ENCODE measurements at places on chromosomes 2 and 18.

GRCh38 chr2:15076668-15077067, 444.2 kb downstream of the LRATD1 start:
- no peak for DNase-seq

DNA sequence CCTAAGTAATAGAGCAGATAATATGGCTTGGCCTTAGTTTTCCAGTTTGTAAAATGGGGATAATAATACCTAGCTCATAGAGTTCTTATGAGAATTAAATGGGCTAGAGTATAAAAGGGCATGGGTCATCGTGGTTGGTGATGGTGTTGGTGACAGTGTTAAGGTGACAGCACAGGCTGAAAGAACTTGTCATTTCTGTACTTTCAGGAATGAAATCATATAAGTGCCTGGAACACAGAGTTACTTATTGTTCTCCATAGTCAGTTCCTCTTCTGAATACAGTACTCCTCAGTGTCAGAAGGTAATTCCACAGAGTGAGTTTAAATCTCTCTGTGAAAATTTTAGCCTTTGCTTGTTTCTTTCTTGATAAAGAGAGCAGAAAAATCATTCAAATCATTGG, 42.4 kb downstream of the KIF5C start:
- no peak for DNase-seq

DNA sequence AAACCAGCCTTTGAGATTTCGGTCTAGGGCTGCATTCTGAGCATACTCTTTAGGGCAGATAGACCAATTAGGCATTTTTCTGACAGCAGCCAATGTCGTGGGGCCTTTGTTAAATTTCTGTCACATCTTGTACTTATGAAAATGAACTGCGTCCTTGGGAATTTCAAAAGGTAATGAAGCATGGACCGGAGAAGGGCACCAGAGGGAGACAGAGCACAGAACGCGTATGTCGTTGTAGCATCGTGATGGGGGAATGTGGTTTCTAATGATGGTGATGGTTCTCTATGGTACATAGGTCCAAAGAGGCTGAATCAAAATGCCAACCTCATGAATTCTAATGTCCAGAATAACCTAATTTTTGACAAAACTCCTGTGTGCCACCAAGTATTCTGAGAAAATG, 483.9 kb upstream of the CRIM1 start:
- no peak for DNase-seq

GRCh38 chr18:12406371-12407111, 1.2 kb upstream of the PRELID3A start:
- DNase-seq = no peak

GRCh38 chr18:63970809-63971205, 926 bp downstream of the SERPINB8 start:
- no peak for DNase-seq

- DNase-seq = no peak
Measured at GRCh38 chr2:36964496-36965058, 1.8 kb downstream of the STRN start.

- no peak for DNase-seq
Measured at GRCh38 chr18:39053571-39053970, 1488.0 kb upstream of the CELF4 start.

DNA sequence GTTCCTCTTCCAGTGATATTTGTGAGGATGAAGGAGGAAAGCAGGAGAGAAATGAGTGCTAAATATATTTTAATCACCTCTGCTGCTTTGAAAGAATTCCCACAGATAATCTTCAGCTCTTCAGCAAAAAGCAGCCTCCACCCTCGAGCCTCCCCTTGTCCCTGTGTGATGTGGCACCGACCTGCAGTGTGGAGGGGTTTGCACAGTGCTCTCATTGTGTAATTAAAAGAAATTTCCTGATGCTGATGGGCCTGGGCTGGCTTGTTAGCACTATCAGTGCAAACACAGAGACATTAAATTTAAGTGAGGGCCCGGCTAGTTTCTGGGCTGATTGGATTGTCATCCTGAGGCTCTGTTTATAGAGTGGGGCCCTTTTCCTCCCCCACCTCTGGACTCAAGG, 53.4 kb downstream of the KIF5C start:
- DNase-seq = no peak

- DNase-seq = no peak
Measured at GRCh38 chr2:229137066-229137465, 134.0 kb downstream of the PID1 start.

GRCh38 chr2:18791172-18791797, 201.9 kb upstream of the NT5C1B start:
- DNase-seq = no peak

- no peak for DNase-seq
Measured at GRCh38 chr2:52821631-52822030, 946.0 kb upstream of the CHAC2 start.

DNA sequence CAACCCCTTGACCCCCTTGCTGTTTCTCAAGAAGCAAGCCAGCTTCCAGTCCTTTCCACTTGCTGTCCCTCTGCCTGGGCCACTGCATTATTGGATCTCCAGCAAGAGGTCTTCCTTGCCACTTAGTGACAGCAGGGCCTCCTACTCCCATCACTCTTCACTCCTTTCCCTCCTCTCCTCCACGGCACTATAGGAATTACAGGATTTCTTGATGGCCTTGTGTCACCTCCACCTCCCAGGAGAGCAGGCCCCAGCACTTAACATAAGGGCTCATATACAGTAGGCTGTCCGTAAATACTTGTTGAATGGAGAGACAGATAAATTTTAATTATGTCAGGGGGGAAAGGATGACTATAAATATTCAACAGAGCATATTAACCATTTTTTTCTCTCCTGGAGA, 129.4 kb downstream of the SP3 start:
- no peak for DNase-seq

- no peak for DNase-seq
Measured at GRCh38 chr2:73818296-73818695, 10.5 kb upstream of the STAMBP start.

DNA sequence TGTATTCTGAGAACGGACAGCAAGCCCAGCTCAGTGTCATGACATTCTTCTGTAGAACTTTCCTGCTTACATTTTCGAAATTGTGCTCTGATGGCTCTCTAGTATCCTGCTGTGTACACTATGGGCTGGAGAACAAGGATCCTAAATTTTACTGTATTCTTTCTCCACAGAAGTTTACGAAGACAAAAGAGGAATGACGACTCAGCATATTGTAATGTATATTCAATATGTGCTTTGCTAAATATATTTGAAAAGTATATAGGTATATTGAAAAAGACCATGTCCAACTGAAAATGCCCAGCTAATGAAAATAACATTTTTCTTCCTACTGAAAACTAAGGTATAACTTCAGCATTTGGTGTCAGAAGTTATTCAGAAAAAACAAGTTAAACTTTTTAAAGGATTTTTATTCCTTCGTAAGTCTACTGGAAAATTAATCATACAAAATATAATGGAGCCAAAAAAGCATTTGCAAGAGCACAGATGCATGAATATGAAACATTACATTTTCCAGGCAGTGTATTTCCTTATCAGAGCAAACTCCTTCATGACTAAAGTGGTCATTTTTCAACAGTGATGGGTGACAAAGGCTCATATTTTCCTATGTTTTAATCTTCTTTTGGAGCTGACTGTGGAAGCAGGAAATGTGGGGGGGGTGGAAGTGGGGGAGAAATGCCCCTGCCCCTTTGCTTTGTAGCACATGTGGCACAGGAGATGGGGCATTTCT, 143.8 kb upstream of the THUMPD2 start:
- DNase-seq = no peak

DNA sequence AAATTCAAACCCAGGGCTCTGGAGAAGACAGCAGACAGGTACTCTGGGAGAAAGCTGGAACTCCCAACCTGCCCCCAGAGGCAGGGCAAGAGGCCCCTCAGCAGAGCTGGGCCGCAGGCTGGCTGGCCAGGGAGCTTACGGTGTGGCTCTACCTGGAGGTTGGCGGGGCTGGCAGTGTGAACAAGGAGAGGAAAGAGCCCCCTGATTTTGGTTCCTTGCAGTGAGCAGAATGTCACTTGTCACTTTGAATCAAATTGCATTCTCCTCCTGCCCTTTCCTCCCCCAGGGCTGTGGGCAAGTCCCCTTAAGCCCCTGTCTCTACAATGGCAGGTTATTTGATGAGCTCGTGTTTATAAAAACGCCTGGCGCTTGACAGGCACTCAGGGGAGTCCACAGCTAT, 32.6 kb downstream of the MYO7B start:
- DNase-seq = no peak

DNA sequence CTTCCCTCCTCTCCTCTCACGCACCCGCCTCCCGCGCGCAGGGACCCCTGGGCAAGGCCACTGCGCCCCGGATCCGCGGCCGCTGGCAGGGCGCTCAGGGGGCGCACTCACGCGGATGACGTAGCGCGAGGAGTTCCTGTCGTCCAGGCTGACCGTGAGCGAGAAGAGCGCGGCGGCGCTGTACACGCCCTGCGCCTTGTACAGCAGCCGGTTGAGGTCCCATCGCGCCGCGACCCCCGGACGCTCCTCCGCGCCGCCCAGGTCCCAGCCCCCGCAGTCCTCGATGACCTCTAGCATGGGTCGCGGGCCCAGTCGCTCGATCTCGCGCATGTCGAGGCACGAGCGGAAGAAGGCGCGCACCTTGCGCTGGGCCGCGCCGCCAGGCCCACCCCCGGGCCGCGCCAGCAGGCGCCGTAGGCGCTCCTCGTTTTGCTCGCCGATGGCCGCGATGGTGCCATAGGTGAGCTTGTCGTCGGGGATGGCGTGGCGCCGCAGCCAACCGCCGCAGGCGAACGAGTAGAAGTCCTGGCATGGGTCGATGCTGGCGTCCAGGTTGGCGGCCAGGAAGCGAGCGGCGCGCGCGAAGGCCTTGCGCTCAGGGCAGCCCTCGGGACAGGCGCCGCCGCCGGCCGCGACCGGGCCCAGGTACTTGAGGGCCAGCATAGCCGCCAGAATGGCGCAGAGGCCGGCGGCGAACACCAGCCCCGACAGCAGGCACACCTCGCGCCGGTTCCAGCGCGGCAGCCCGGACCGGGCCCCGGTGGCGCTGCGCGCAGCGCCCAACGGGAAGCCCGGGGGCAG, 1.7 kb downstream of the ECEL1 start:
- DNase-seq = no peak

- DNase-seq = no peak
Measured at GRCh38 chr18:3281456-3282400, 19.8 kb downstream of the MYL12B start.

- DNase-seq = no peak
Measured at GRCh38 chr18:39724652-39725051, 2159.1 kb upstream of the CELF4 start.

DNA sequence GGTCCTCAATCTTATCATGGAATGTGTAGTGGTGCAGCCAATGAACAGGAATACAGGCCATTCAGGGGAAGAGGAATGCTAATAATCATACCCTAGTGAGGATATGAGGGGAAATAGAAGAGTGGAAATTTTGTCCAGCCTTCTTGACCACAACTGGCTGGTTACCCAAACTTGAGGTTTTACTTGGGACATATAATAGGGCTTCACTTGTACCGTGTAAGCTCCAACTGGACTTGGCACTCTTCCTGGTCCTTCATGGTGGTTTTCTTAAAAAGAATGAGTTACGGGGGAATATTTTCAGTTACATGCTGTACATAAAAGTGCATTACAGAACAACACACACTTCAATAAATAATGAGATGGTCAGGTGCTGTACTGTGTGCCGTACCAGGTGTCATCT, 234.9 kb upstream of the RASGRP3 start:
- no peak for DNase-seq

DNA sequence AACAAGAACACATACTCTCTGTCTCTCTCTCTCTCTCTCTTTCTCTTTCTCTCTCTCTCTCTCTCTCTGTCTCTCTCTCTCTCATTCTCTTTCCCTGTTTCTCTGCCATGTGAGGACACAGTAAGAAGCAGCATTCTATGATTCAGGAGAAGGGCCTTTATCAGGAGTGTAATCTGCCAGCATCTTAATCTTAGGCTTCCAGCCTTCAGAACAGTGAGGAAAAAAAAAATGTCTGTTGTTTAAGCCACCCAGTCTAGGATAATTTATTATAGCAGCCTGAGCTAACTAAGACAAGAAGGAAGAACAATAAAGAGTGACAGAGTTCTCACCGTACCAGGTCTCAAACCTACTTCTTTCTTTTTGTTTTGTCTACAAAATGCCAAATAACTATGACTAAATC, 399.4 kb downstream of the SOCS6 start:
- DNase-seq = no peak

DNA sequence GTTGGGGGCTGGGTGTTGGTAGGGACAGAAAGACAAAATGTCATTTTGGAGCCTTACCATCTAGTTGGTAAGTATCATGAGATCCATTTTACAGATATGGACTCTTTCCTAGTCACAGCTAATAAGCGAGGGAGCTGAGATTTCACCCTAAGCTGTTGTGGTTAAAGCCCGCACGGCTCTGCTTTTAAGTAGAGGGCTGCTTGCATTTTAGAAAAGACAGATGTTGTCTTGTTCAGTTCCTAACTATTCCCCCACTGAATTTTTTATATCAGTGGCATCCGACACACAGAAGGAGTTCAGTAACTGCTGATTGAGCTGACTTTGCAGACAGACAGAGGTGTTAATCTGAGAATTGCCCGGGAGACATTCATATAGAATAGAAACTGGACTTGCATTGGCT, 3.7 kb downstream of the QPCT start:
- DNase-seq = no peak

DNA sequence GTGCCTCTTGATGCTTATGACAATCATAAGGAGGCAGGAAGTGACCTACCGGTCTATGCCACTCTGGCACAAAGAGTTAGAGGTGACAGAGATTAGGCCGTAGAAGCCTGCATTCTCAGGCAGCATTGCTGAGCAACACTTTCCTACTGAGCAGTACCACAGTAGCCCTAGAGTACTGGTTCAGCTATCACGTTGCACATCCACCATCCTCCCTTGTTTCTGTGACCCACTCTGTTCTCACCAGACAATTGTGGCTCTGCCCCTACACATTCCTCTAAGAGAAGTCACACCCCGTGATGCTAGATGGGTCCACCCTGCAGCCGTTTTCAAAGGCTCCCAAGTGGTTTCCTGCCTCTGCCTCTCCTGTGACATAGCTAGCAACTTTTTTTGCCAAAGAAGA, 22.6 kb upstream of the SUCLG1 start:
- no peak for DNase-seq

DNA sequence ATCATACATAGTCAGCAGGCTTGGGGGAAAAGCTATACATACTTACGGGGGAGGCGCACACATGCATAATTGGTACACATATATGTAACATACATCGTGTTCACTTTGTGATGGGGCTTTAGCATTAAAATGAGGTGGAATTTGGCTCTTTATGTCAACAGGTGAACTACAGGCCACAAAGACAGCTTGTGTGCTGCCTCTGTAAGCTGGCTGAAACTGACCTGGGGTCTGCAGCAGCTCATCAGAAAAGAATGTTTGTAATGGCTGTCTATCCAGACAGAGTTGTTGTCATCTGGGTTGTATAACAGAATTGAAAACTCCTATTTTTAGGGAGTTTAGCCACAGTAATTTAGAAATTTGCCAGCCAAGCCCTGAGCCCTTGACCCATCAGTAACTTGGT, 4.7 kb upstream of the KCNG3 start:
- no peak for DNase-seq

GRCh38 chr2:20606198-20606597, 44.7 kb downstream of the HS1BP3 start:
- DNase-seq = no peak

Measured in stimulated activated CD8-positive, alpha-beta memory T cell treated with anti-CD3 and anti-CD28 coated beads, Interleukin-15, amount 100 ng/mL, for 48 hours (primary cell).